ENCODE measurements at places on chromosomes 7 and 10.

DNA sequence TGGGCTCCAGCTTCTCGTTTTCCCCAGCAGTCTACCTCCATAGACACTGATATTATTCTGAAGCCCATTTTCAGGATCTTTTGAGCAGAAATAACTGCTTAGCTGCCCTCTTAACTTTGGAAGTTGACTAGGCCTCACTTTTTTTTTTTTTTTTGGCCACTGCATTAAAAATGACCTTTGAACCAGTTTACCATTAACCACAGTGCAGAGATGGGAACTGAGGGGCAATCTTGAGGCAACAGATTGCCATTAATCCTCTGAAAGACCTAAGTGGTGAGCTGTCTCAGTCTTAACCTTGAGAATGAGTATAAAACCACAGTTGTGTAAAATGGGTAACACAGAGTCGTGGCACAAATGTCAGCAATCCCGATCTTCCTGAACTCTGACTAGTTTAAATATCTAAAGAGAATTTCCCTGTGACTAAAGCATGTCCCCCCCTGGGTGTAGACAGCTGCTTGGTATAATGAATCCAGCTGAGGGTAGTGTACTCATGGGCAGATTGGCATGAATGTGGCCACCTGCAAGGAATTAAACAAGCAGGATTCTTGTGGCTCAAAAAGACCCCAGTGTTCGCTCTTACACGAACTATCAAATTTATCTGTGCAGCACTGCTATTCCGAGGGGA is 46.1 kb upstream of the FMC1 start:
- no peak for DNase-seq

- DNase-seq, result no peak
Measured at GRCh38 chr7:121610243-121610642, 214.1 kb upstream of the FAM3C start.

- DNase-seq, result no peak
Measured at GRCh38 chr7:134477954-134478353, 19.1 kb upstream of the AKR1B1 start.

DNA sequence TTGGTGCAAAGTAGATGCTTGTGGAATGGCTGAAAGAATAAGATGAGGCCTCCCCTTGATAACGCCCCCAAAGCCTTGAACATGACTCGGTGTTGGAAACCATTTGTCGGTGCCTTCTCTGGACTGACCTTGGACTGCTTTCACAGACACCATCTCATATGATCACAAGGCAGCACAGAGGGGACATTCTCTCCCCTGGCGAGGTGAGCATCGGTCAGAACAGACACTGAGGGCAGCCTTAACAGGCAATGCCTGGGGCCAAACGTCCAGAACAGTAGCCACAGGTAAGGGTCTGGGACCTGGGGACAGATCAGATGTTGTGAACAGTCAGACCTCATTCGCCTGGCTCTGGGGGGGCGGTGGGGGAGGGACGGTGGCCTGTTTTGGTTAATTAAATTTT is 2.8 kb upstream of the TRRAP start:
- DNase-seq, result no peak

DNA sequence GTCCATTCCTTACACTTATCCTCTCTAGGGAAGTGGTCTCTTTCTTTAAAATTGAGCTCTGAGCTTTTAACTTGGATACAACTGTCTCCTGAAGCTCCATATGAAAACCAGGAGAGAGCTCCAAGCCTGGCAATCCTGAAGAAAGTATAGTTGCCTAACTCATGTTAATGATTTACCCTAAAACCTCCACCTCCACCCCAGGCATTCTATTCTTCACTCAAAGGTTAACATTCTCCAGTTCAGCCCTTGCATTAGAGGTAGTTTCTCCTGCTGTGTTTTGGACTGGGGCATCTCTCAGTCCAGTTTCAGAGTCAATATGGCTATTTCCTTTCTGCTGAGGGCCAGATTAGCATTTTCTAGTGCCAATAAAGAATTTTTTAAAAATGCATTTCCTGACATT is 195.5 kb downstream of the SLC25A13 start:
- no peak for DNase-seq

DNA sequence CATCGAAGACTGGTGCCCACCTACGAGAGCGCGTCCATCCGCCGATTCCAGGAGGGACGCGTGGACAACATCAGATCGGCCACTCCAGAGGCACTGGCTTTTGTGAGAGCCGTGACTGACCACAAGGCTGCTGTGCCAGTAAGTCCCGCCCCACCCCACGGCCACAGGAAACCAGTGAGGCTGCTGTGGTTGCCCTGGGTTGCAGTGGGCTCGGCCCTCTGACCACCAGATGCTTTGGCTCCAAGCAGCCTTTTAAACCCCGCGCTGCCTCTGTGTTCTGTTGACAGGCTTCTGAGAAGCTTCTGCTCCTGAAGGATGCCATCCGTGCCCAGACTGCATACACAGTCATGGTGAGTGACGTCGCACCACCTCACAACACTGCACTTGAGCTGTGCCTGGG is 24.4 kb upstream of the C10orf53 start:
- no peak for DNase-seq

- DNase-seq, result no peak
Measured at GRCh38 chr10:114353383-114353782, 50.9 kb downstream of the AFAP1L2 start.

DNA sequence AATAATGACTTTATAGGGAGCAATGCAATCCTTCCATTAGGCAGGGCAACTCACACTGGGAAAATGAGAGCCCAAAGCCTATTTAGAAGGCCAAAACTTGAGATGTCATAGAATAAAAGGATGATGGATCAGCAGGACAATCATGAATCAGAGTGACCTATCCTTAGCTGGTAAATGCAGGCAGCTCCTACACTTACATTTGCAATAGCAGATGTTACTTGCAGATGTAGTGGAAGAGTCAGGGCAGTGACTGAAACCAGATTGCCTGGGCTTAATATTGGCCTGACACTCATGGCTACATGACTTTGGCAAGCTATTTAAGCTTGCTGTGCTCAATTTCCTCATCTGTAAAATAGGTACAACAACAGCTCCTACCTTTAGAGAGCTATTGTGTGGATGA is 98.7 kb downstream of the PRTFDC1 start:
- no peak for DNase-seq

DNA sequence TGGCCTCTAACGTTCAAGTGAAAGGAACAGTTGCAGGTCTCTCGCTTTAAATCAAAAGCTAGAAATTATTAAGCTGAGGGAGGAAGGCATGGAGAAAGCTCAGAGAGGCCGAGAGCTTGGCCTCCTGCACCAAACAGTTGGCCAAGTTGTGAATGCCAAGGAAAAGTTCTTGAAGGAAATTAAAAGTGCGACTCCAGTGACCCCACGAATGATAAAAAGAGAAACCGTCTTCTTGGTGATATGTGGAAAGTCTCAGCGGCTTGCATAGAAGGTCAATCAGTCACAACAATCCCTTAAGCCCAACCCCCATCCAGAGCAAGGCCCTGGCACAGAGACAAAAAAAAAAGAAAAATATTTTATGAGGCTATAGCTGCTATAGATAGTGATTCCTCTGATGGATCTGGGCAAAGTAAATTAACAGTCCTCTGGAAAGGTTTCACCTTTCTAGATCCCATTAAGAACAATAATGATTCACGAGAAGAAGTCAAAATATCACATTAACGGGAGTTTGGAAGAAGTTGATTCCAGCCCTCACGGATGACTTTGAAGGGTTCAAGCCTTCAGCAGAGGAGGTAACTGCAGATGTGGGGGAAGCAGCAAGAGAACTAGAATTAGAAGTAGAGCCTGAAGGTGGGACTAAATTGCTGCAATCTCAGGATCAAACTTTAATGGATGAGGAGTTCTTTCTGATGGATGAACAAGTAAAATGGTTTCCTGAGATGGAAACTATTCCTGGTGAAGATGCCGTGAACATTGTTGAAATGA is 42.5 kb upstream of the INPP5A start:
- DNase-seq, result no peak

GRCh38 chr10:121947343-121948330 is 19.8 kb upstream of the ATE1 start:
- no peak for DNase-seq

GRCh38 chr10:73931767-73932619 is 21.1 kb downstream of the PLAU start:
- no peak for DNase-seq

DNA sequence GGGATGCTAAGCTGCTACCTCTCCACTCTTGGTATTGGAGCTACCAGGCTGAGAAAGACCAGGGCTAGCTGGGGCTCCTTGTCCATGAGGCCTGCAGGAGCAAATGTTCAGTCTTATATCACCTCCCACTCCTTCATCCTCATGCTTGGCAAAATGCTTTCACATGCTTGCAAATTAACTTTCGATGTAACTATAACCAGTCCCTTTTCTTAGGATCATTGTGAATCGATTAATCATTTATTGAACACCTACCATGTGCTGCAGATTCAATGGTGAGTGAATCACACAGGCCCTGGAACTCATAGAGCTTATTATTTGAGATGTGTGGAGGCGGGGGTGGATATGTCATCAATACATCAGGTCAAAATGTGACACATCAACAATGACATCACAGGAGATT is 138.6 kb downstream of the EMX2 start:
- no peak for DNase-seq

GRCh38 chr10:103852856-103853255 is 2.5 kb downstream of the SH3PXD2A start:
- no peak for DNase-seq

GRCh38 chr7:27739301-27739908 is 557 bp upstream of the TAX1BP1 start:
- DNase-seq, result no peak

DNA sequence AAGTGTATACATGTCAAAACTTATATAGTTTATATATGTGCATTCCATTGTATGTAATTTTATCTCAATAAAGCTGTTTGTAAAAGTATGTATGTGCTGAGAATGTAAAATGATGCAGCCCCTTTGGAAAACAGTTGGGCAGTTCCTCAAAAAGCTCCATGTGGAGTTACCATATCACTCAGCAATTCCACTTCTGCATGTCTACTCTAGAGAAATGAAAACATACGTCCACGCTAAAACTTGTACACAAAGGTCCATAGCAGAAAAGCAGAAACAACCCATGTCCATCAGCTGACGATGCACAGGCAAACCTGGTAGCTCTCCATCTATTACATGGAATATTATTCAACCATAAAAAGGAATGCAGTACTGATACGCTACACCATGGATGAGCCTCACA is 8.3 kb upstream of the RGS10 start:
- DNase-seq, result no peak

DNA sequence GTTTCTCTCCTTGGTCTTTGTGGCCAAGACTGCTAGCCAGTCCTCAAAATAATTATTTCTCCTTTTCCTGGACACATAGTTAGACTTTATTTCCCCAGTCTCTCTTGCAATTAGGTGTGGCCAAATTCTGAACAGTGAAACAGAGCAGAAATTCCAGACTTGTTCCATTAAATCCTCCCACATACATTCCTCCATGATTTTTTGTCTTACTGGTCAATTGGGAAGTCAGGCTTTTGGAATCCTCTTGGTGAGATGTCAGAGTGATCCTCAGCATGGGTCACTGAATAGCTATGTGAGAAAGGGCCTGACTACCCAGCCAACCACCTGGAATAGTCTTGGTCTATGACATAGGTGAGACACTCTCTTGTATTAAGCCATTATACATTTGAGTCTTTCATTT is 164.2 kb downstream of the DGKI start:
- DNase-seq, result no peak

- DNase-seq, result no peak
Measured at GRCh38 chr7:78968951-78969350, 484.5 kb downstream of the MAGI2 start.

Data from NCI-H187 treated with DMSO at 0.1 percent for 48 hours (cell line).